ENCODE measurements at places on chromosomes 1 and 21.

- no peak for DNase-seq
Measured at GRCh38 chr1:46448109-46448911, 41.3 kb upstream of the DMBX1 start.

GRCh38 chr1:227947386-227947675 is 401 bp downstream of the WNT9A start:
- no peak for DNase-seq

- DNase-seq: peak; percentile 25
Measured at GRCh38 chr1:180343921-180344769, 114.1 kb downstream of the LHX4 start.

DNA sequence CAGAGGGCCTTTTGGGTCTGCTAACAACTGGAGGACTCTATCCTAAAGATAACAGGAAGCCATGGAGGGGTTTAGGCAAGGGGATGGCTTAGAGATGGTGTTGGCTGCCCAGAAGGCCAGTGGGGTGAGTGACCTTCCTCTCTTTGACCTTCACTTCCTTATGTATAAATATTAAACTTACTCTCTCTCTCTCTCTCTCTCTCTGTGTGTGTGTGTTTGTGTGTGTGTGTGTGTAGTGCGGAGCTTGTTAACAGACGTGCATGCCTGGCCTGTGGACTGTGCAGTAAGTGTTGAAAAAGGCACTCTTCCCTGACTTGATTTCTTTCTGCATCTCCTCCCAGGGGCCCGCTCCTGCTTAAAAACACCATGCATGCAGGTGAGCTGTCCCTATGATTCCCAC is 10.0 kb downstream of the MROH7 start:
- no peak for DNase-seq

- no peak for DNase-seq
Measured at GRCh38 chr21:25359724-25360123, 247.6 kb downstream of the MRPL39 start.

DNA sequence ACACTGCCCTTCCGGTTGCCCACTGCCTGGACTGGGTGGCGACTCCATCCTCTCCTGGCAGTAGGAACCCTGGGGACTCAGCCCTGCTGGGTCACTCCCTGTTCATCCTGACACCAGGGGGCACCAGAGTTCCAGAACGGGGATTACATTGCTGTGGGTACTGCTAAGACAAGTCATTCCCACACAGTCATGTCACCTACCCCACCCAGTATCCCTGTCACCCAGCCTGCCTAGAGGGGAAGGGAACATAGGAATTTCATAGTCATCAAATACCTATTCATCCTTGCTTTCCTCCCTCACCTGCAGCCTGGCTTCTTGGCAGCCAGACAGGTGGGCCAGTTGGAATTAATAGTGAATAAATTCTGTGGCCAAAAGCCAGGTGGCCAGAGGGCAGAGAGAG is 9.8 kb upstream of the SFN start:
- peak; percentile 75 for DNase-seq

GRCh38 chr1:194825382-194825781 is 1639.0 kb upstream of the B3GALT2 start:
- no peak for DNase-seq

DNA sequence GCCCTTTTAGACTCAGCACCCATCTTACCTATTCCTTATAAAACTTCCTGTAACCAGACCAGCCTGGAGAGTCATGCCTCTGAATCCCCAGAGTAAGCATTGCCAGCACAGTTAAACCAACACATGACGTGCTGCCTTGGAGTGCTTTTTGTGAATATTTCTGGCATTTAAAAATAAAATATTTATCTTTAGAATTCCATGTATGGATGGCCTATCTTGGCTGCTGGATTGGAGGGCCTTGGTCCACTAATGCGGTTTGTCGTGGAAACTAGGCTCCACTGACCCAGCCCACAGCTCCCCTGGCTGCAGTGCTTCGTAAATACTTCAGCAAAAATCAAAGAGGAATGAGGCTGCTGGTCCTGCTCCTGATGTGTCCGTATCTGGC is 17.5 kb downstream of the MTARC1 start:
- DNase-seq: no peak

Measured in pons (tissue), 1 donor.